ENCODE measurements at places on chromosomes 12 and 14.

- no peaks in the 10 kb centered on the region for H3K36me3 ChIP-seq
- H3K27me3 ChIP-seq = peaks cover 21% of the 10 kb centered on the region
- H3K4me1 ChIP-seq = peaks cover 5% of the 10 kb centered on the region
- no peak overlapping the region for H3K4me3 ChIP-seq
Measured at GRCh38 chr12:51855586-51856428, 7.3 kb upstream of the FIGNL2 start.

GRCh38 chr12:30466093-30466585 is 229.5 kb downstream of the IPO8 start:
- H3K4me1 ChIP-seq = no peaks in the 10 kb centered on the region
- H3K4me3 ChIP-seq = no peak overlapping the region
- H3K27ac ChIP-seq = no peak overlapping the region

DNA sequence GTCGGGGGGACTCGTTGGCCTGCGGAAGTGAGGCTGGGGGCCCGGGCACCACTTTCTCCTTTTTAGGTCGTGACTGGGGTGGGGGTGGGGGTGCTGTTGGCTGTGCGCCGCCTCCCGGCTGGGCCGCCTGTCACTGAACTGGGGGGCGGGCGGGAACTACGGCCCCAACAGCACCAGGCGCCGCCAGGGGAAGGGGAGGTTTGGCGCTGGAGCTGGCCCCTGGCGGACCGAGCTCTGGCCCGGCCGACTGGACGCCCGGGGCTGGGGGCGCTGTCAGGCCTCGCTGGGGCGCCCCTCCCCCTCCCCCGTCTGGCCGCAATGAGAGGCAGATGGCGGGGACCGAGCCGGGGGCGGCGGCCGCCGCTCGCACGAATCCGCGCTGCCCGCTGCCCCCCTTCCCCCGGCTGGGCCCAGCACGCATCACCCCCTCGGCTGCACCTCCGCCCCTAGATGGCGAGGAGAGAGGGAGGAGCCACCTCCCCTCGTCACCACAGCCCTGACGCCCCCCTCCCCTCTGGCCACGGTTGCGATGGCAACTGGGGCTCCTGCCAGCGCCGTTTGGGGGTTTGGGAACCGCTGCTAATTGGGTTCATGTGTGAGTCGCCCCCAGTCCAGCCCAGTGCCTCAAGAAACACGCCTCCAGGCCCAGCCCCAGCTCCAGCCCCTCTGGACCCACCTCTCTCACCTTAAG is 723 bp downstream of the NFATC4 start:
- H3K27ac ChIP-seq = no peak overlapping the region
- H3K27me3 ChIP-seq = peaks cover 27% of the 10 kb centered on the region
- DNase-seq = no peak
- H3K4me1 ChIP-seq = peaks cover 27% of the 10 kb centered on the region
- no peaks in the 10 kb centered on the region for H3K36me3 ChIP-seq

- no peak for DNase-seq
- no peak overlapping the region for H3K27ac ChIP-seq
- peaks cover 1% of the 10 kb centered on the region for H3K4me1 ChIP-seq
- H3K27me3 ChIP-seq = peaks cover 8% of the 10 kb centered on the region
- no peaks in the 10 kb centered on the region for H3K36me3 ChIP-seq
- H3K4me3 ChIP-seq = no peak overlapping the region
Measured at GRCh38 chr12:132238488-132238854, 90.9 kb downstream of the GALNT9 start.

GRCh38 chr12:6724409-6724797 is 557 bp downstream of the COPS7A start:
- H3K27ac ChIP-seq = peak overlapping the region; percentile 93
- DNase-seq = no peak
- H3K4me3 ChIP-seq = peak overlapping the region; percentile 91

GRCh38 chr12:26172539-26172938 is 22.8 kb upstream of the SSPN start:
- H3K4me1 ChIP-seq = no peaks in the 10 kb centered on the region
- no peak for DNase-seq
- no peak overlapping the region for H3K4me3 ChIP-seq
- no peaks in the 10 kb centered on the region for H3K36me3 ChIP-seq

DNA sequence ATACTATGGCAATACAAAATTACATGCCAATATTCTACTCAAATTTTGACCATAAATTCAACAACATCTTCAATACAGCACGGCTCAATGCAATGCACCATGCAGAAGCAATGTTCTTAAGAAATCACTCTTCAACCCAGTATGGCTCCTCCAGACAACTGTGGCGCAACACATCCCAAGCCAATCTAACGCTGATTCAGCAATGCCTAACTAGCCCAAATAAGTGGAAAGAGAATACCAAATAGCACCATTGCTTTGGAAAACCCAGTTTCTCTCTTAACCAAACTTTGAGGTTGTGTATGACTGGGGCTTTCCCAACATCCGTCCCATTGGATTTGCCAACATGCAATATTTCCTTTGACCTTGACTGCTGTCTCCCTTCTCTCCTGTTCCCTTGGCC is 211.1 kb upstream of the TBX3 start:
- H3K4me1 ChIP-seq = no peaks in the 10 kb centered on the region
- H3K27me3 ChIP-seq = no peaks in the 10 kb centered on the region
- no peaks in the 10 kb centered on the region for H3K36me3 ChIP-seq
- no peak overlapping the region for H3K4me3 ChIP-seq
- DNase-seq = no peak
